ENCODE measurements at places on chromosomes 4 and X.

DNA sequence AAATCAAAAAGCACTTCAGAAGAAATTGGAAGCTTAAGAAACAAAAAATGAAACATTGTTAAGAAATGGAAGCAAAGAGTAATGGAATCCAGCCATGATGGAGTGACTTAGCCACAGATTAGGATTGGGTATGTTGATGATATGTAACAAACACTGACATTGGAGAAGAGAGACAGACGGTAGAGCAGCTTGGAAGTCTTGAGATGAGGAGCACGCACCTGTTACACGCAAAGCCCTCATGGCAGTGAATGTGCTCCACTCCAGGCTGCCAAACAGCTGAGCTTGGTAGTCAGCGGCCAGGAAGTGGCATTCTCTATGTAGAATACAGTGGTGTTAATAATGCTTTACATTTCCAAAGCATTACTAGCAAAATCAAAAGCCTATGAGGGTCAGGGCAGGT lies 56.9 kb upstream of the GPRIN3 start:
- no peak for DNase-seq

GRCh38 chr4:37757761-37758160 lies 68.7 kb upstream of the PGM2 start:
- no peak for DNase-seq

DNA sequence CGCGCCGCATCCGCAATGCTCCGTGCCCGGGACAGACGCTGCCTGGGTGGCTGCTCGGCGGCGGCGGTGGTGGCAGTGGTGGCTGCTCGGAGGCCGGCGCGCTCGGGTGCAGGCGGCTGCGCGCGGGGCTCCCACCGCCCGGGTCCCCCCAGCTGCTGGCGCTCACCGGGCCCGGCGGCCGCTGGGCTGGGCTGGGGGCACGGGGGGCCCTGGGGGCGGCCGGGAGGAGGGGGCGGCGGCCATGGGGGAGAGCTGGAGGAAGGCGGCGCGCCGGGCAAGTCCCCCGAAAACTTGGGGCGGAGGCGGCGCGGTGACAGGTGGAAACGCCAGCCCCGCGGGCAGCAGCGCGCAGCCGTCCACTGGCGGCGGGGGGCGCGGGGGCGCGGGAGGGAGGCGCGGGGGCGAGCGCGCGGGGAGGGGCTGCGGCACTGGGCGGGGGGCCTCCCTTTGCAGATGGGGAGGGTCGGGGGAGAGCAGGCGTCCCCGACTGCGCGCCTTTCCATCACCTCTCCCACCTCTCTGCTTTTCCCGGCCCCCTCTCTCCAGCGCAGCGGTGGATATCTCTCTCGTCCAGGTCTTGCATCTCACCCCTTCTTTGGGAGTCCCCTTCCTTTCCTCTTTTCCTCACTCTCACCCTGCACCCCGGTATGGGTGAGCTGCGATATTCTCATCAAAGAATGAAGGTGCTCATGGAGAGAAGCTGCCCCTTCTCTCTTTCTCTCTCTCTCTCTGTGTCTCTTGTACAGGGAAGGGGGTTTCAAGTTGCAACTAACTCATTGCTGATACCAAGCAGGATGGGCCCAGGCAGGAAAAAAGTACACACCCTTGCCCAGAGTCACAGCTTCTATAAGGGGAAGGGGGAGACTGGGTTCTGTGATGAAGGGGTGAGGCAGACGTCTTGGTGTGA lies 83.7 kb upstream of the DHRSX start:
- DNase-seq, result no peak

- DNase-seq, result no peak
These were observed 25.4 kb upstream of the ACSL1 start for GRCh38 chr4:184851200-184851541.

- no peak for DNase-seq
These were observed 582.4 kb upstream of the FAM241A start for GRCh38 chr4:111562826-111563225.

- DNase-seq, result no peak
These were observed 75.6 kb upstream of the MSX1 start for GRCh38 chr4:4783847-4784246.

GRCh38 chr4:112753333-112753732 lies 116.4 kb downstream of the LARP7 start:
- no peak for DNase-seq

GRCh38 chr4:77157859-77158486 lies 966 bp downstream of the CCNG2 start:
- peak; percentile 45 for DNase-seq
